ENCODE measurements at places on chromosomes 11 and 22.

- DNase-seq = no peak
These were observed 38.3 kb downstream of the PDGFB start for GRCh38 chr22:39206491-39206890.

- DNase-seq = no peak
These were observed 7.3 kb downstream of the RSF1 start for GRCh38 chr11:77813256-77813655.

- DNase-seq = peak; percentile 21
These were observed 743 bp downstream of the USP47 start for GRCh38 chr11:11842421-11843008.

- DNase-seq = peak; percentile 85
These were observed 6.0 kb upstream of the ACR start for GRCh38 chr22:50731811-50732624.
